ENCODE measurements at places on chromosomes 5 and 9. TPM values are rescaled to one million over a fixed set of nuclear protein-coding genes. Genes with fewer than 3 reads are reported as not detected.

Gene PCDHB14
- 0.06 TPM for total RNA-seq

Gene RANBP6
- total RNA-seq: 13.3 TPM

Gene GADD45G
- 0.33 TPM for total RNA-seq

Gene OR1Q1
- not detected for total RNA-seq

Gene PFN3
- not detected for total RNA-seq

Gene TAF11L10
- total RNA-seq: not detected

Gene ADAMTSL1
- 0.07 TPM for total RNA-seq

Gene CRHBP
- 0.24 TPM for total RNA-seq

Gene PHF24
- 0.26 TPM for total RNA-seq

Gene TMEM38B
- 16.0 TPM for total RNA-seq

Gene SVEP1
- 1.4 TPM for total RNA-seq

Gene DIAPH1
- total RNA-seq: 97.5 TPM

Gene TRAPPC13
- 11.4 TPM for total RNA-seq

Gene EQTN
- not detected for total RNA-seq

Gene NMUR2
- total RNA-seq: not detected

Gene SLCO6A1
- total RNA-seq: not detected

Gene GNA14
- total RNA-seq: not detected

Gene FBP2
- total RNA-seq: not detected

Gene TRIM7
- 41.8 TPM for total RNA-seq

Gene BTNL3
- not detected for total RNA-seq

Gene G3BP1
- 149 TPM for total RNA-seq

Gene SEMA6A
- 0.21 TPM for total RNA-seq

Gene GKAP1
- 5.8 TPM for total RNA-seq

Gene FGFR4
- 23.4 TPM for total RNA-seq

Gene SYNPO
- 25.3 TPM for total RNA-seq

Gene CHSY3
- total RNA-seq: 0.10 TPM

Gene GRIA1
- total RNA-seq: not detected

Gene PLAC8L1
- total RNA-seq: not detected

Gene POU5F2
- not detected for total RNA-seq

Gene HCN1
- not detected for total RNA-seq

Gene C5
- 12.5 TPM for total RNA-seq

Gene SLC6A18
- not detected for total RNA-seq

Gene LHX3
- total RNA-seq: 0.12 TPM

Gene RBM18
- 13.8 TPM for total RNA-seq

Gene SLC6A3
- total RNA-seq: 0.07 TPM

Gene RELL2
- 4.3 TPM for total RNA-seq

Gene ENTPD2
- total RNA-seq: 1.2 TPM

Gene GDF9
- total RNA-seq: 0.21 TPM

Gene TLX3
- not detected for total RNA-seq

Gene CD274
- 2.1 TPM for total RNA-seq

Gene NOL8
- total RNA-seq: 31.3 TPM
